ENCODE measurements at places on chromosomes 1 and 21.

DNA sequence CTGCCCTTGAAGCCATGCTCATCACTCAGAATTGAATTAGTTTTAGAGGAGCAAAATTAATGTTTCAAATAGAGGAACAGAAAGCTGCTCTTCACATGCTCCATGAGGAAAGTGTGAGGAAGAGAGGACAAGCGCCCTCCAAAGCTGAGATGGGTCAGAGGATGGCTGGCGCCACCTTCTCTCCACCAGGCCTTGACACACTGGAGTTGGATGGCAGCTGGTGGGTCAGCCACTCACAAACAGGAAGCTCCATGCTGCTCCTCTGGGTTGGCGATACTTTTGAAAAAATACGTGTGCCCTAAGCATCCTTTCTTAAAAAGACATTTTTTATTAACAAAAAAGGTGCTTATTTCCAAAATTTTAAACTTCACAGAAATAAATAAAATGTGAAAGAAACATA lies 3.1 kb upstream of the CD2 start:
- DNase-seq = no peak

DNA sequence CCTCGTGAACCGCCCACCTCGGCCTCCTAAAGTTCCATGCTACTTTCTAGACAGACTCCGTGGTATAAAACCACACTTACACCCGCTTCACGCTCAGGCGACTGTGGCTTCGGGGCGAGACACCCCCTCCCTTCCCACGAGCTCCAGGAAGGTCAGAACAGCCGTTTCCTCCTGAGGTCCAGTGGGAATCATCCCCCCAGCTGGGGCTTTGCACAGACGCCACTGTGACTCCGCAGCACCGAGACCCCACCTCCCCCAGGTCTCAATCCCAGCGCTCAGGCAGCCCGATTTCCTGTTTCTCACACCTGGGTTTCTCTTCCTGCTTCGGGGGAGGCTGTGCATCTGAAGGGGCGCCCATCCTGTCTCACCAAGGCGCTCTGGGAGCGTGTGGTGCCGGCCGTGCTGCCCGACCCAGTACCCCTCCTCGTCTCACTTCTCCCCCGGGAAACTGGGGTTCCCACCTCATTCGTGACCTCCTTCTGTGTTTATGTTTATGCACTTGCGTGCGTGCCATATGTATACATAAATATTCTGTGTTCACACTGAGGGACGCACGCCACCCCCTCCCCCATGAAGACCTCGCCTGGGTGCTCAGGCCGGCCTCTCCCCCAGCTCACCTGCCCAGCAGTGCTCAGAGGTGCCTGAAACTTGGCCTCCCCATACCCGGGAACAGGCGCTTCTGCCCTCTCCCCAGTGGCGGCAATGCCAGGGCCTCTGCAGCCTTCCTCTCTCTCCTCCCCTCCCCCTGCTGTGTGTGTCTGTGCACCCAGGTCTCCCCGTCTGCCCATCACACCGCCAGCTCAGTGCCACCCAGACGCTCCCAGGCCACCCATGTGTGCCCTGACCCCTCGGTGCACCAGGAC lies 14.6 kb downstream of the SLC35E2B start:
- no peak for DNase-seq

- DNase-seq = no peak
These were observed 10.2 kb upstream of the ASPM start for GRCh38 chr1:197156692-197157091.

DNA sequence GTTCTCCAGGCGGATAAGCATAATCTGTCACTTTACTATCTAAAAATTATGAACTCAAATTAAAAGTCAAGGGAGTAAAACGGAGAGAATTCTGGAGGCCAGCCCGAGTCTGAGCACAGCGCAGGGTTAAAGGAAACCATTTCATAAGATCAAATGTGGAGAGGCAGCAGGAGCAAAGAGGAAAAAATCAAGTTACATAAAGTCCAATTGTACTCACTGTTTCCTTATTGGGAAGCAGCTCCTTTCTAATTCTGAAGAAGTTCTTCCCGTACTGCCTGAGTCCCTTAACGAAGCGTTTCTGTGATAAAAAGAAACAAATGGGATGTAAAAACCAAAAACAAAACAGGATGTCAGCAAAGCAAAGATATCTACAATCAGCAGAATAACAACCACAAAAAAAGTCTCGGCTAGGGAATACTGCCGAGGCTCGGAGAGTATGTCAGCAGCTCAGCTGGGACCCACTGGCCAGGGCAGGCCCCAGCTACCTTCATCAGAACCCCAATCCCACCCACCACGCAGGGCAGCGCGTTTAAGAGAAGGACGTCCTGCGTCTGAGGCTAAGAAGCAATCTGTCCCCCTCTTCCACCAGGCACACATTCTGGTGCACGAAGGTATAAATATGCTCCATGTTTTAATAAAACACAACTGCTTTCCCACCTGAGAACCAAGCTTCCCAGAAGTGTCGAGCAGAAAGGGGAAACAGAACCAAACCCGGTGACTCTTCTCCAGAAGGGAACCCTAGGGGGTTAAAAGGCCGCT lies 104.8 kb downstream of the SLC45A1 start:
- no peak for DNase-seq

DNA sequence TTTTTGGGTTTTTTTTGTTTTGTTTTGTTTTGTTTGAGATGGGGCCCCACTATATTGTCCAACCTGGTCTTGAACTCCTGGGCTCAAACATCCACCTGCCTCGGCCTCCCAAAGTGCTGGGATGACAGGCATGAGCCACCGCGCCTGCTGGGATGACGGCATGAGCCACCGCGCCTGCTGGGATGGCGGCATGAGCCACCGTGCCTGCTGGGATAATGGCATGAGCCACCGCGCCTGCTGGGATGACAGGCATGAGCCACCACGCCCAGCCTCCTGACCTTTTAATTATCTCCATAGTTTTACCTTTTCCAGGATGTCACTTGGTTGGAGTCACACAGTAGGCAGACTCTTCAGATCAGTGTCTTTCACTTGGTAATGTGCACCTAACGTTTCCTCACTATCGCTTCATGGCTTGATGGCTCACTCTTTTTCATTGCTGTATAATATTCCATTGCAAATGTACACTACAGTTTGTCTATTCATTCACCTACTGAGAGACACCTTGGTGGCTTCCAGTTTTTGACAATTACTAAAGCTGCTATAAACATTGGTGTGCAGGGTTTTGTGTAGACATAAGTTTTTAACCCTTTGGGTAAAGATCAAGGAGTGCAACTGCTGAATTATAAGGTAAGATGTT lies 10.1 kb upstream of the PDXK start:
- no peak for DNase-seq

GRCh38 chr1:105700723-105701122 lies 1355.8 kb upstream of the PRMT6 start:
- no peak for DNase-seq

DNA sequence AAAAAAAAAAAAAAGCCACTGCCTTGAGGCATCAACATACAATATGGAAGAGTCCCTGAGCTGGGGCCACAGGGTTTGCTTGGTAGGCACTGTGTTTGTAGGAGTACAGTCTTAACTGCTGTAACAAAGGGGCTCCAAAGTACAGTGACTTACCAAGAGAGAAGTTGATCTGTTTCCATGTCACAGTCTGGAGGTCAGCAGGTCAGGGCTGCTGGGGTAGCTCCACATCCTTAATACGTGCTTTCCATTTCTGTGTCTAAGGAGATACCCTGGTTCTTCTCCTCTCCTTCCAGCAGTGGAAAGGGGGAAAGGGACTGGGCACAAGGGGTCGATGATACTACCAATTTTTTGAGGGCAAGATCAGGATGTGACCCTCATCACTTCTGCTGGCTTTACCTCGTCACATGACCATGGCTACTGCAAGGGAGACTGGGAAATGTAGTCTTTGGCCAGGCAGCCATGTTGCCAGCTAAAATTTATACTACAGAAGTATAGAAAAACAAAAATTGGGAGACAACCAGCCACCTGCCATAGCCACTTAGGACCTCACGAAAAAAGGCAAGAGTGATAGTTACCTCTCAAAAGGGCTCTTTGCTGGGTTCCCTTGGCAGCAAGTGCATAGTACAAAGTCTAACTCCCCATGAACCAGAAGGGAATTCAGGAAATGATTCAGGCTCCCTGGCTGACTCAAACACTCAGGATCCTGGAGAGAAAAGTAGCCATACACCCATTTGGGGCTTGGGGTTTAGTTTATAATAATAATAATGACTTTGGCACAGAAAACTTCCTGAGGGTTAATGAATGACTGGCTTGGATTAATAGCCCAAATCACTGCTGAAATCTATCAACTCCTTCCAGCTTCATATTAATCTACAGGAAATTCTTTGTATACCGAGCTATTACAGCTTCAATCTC lies 52.7 kb upstream of the ATP5PO start:
- no peak for DNase-seq

- no peak for DNase-seq
These were observed 12.0 kb upstream of the SYT14 start for GRCh38 chr1:209926045-209926444.

- DNase-seq = no peak
These were observed 7.5 kb downstream of the MINDY1 start for GRCh38 chr1:150999051-150999674.

- no peak for DNase-seq
These were observed 19.1 kb downstream of the ARHGAP29 start for GRCh38 chr1:94218332-94218731.

DNA sequence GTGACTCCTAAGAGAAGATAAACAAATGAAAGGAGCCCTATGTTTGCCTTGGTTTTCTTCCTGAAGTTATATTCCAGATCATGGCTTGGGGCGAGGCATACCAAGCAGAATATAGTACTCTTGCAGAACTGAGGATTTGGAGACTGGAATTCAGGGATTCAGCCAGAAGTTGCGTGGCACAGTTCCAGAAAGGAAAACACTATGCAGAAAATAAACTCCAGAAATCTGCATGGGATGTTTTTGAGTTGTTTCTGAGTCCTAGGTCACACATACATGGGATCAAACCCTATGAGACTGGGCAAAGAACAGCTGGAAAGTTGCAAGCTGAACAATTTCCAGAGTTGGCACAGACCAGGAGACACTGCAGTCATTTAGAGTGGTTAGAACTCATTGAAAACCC lies 42.9 kb upstream of the IFFO2 start:
- no peak for DNase-seq

DNA sequence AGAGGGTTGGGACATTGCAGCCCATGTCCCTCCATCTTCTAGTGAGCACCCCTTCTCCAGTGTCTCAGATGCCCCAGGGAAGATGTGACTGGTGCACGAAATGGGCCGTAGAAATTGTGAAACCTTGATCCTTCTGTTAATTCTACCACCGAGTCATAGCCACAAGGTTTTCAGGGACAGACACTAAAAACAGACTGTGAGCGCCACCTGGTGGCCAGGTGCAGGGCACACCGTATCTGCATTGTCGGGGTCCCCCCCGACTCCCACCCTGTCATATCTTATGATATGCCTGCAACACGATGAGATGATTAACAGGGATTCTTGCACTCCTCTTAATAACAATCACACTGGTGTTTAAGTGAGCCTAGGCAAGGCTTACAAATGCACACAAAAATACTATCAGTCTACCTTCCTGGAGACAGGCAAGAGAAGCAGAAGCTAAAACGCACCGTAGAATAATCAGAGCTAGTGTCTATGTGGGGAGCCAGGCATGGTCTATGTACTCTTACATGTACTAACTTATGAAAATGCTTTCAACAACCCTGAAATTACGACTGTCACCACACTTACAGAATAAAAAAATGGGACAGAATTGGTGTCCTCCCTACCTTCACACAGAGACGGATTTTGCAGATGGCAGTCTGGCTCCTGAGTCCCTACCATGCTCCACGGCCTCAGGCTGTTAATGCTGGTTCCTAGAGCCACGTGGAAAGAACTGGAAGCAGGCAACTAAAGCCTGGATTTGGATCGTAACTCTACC lies 57.9 kb downstream of the FHAD1 start:
- DNase-seq = peak; percentile 25

DNA sequence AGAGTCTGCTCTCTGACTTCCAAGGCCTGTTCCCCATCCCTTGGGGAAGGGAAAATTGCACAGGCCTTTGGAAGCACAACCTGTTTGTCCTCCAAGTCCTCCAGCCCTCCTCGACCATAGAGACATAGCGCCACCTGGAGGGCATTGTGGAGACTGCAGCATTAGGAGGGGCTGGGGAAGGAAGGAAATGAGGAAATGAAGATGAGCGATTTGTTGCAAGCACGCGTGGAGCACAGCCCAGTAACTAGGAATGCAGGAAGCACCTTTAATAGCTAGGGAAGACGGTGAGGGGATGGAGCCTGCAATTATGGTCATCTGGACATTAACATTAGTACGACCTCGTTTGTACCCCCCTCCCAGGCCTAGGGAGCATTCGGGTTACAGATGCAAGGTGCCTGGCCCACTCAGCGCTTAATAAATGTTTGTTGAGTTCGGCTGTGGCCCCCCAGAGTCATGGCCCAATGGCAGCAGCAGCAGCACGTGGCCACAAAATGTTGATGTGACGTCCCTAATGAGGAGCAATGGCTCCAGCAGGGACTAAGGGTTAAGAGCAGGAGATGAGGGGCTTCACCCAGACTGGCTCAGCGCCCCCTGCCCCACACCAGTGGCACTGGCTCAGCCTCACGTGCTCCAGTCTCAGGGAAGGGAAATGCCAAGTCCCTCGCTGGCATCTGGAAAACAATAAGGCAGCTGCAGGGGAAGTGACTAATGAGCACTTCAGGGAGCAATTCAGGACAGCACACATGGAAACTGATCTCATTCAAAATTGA lies 8.0 kb upstream of the CAMK2N1 start:
- DNase-seq = peak; percentile 84

GRCh38 chr1:228392111-228392936 lies 14.3 kb downstream of the TRIM11 start:
- DNase-seq = no peak

GRCh38 chr1:57307392-57308170 lies 116.3 kb downstream of the DAB1 start:
- DNase-seq = no peak

- DNase-seq = no peak
These were observed 114.3 kb upstream of the RUNX1 start for GRCh38 chr21:35163411-35163810.

DNA sequence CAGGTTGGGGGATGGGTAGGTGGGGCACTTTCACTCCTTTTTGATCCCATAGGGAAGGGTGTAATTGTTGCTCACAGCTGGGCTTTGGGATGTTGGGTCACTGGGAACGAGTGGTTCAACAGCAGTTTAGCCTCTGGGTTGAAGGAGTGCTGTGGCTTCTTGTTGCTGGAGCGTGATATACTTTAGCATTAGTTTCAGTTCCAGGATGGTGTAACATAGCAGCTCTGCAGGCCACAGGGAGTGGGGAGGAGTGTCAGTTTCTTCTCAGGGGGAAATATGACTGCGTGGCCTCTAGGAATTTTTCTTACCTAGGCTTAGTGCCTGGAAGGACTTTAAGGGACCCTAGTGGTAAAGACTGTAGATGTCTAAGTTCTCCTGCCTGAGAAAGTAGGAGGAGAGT lies 1105.3 kb upstream of the TMPRSS15 start:
- DNase-seq = no peak

DNA sequence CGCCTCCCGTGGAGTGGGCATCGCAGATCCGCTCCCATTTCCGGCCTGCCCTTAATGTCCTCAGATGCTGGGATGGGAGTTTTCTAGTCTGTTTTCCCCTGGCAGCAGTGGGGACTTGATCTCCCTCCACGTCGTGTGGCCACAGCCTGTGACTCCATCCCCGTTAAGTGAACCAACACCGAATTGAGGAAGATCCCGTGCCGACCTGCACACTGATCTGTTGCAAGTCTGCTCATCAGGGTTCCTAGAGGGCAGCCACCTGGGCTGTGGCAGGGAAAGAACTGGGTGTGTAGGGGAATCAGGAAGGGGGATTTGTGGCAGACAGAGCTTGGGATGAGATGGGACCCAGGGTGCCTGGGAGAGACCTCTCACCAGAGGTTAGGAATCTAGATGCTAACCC lies 23.3 kb upstream of the CDK18 start:
- no peak for DNase-seq

GRCh38 chr1:41623736-41624135 lies 139.3 kb upstream of the EDN2 start:
- no peak for DNase-seq

All from activated naive CD4-positive, alpha-beta T cell (primary cell).